ENCODE measurements at places on chromosomes 1 and 21. TPM values are rescaled to one million over a fixed set of nuclear protein-coding genes. Genes with fewer than 3 reads are reported as not detected.

The GJA9 gene
- not detected for total RNA-seq

GRCh38 chr1:78606274-78606673 is 14.0 kb upstream of the IFI44L start:
- DNase-seq, result no peak

DNA sequence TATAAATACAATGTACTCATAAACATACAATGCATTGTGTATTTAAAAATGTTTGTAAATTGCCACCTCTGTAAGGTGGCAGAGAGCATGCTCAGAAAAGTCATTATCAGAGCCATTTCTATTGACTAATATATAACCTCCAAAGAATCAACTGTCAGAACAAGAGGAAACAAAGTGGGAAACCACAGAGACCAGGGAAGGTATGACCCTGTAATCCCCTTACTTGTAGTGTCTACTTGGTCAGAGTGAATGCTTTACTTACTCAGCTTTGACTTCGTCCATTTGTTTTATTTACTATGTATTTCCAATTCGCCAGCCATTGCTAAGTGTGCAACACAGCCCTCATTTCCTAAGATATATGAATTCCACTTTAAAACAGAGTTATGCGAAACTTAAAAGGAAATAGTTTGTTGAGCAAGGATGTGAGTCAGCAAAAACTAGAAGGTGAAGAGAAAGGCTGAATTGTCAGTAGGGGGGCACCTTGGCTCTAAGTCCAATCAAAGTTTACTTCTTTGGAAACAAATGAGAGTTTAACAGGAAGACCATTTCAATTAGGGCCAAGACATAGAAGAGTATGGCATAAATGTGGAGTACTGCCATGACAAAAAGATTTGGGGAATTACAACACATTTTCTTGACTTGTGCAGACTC is 671.7 kb upstream of the PTBP2 start:
- no peak for DNase-seq

DNA sequence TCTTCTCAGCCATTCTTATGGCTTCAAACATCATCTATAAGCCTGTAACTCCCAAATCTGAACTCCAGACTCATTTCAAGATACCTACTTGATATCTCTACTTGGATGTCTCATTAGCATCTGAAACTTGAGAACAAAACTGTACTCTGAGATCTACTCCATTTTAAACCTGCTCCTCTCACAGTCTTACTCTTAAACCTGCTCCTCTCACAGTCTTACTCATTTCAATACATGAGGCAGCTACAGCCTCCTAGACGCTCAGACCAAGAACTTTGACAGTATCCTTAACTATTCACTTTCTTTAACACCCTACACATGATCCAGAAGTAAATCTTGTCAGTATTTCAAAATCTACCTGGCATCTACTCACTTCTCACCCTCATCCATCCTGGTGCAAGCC is 54.3 kb downstream of the NBPF6 start:
- DNase-seq, result no peak

DNA sequence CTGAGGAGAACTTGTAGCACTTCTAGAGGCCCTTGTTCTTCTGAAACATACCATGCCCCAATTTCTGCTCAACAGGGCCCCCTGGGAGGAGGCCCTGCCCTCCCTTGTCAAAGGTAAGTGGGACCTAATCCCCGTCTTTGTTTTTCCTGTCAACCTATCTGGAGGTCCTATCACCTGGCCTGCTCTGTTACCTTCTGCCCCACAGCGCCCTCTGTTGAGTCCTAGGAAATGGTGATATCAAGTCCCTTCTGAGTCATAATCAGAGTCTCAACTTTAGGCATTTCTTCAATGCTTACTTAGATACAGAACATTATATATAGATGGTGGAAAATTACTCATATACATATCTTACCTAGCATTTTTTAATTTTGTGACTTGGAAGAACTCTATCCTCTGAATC is 28.2 kb upstream of the FCRL4 start:
- no peak for DNase-seq

The PDPN gene
- total RNA-seq, result 13.3 TPM

DNA sequence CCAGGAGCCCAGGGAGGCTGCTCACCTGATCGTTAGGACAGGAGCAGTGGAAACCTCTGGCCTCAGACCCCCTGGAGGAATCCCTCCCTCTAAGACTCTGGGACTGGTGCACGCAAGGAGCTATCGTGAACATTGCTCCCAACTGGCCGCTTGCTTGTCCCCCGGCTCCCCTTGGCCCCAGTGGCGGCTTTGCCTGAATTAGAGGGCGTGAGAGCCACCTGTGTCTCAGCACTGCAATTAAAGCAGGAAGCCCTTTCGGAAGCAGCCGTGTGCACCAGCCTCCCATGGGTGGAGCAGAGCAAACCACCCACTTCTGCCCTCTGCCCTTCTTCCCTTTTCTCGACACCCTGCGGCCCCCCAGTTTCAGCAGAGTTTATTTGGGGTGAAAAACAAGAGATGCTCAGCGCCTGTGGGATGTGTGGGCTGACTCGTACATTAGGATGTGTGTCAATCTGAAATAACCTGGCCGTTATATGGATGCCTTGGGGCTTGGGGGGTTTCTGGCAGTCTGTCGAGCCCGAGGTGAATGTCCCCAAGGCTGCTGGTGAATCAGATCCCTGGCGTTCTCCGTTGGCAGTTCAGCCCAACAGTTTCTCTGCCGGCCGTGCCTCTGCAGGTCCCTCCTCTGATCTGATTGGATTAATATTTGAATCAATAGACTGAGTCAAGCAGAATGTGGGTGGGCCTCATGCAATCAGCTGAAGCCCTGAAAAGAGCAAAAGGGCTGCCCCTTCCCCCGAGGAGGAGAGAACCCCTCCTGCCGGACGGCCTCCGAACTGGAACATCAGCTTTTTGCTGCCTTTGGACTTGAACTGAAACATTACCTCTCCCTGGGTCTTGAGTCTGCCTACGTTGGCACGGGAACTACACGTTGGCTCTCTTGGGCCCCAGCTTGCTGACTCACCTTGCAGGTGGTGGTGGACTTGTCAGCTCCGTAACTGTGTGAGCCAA is 7.3 kb upstream of the UMODL1 start:
- no peak for DNase-seq

- DNase-seq, result no peak
These were observed 50.6 kb upstream of the SLC2A1 start for GRCh38 chr1:43009274-43009673.

DNA sequence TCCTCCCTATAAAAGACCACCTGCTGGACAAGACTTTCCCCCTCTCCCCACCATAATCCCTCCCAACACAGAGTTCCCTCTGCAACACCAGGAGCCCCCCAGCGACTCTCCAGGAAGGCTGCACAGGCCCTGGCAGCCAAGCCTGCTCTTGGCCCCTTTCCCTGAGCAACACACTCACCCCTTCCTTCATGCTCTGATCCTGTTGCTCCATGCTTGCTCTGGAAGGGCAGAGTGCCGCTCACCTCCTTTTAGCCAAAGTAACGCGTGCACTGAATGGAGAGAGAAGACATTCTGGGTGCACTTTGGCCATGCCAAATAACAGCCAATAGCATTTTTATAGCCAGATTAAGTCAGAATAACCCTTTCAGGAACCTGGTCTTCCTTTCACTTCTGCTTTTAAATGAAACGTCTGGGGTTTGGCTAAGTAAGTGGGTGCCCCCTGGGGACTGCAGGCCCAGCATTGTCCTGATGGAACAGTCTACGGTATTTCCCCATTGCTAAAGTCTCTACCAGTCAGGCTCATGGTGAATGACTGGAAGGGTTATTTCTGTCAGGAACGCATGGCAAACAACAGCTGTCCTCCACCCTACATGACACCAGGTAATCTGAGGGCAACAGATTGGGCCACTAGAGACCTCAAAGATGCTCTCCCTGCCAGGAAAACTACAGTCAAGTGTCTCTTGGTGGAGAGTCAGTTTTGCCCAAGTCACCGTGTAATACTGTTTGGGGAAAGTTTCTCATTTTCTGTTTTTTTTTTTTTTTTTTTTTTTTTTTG is at the start of gene SLC2A5:
Gene SLC2A5 (minus strand): TSS at position 310 of the 775 bp plus-strand sequence. CDS start 99 bp downstream, at position 211.
- DNase-seq, result peak; percentile 77

The ECM1 gene
- 2.1 TPM for total RNA-seq

DNA sequence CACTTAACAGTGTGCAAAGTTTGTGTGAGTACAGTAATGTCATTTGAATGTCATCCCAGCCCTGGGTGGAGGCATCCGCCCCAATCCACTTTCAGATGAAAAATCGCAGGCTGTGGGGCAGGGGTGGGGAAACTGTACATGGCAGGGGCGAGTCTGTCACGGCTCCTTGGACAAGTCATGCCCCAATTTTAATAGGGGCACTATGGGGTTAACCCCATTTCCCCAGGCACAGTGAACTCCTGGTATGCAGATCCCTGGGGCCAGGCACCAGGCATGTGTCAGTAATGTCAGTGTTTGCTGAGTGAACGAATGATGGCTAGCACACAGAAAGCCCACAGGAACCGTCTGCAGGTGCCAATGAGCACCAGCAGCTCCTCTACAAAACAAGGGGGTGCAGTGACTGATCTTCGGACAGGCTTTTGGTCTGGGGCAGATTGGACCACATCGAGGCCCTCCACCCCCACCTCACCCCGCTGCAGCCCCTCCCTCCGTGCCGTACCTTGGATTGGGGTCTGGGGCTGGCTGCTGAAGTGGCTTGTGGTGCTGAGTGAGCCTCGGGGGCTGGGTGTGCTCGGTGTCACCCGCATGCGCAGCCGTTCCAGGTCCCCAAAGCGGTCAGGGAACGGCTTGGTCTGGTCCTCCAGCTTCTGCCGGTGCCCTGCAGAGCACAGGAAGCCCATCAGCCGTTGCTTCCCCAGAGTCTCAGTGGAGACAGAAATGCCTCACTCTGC is 23.2 kb downstream of the RUNX3 start:
- no peak for DNase-seq

DNA sequence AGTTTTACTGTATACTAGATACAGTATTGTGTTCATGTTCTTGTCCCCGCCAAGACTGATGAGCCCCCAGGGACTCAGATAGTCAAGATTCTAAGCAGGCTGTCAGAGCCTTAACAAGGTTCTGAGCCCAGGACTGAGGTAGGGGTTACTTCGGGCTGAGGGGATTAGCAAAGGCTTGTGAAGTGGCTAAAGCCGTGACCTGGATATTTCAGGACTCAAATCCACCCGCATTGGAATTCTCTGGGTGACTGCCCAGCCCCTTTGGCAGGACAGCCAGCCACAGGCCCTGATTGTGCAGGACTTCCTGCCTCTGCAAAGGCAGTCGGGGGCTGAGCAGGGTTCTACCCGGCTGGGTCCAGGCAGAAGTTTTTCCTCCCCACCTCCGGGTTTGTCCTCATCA is at the start of gene PLA2G5:
Gene PLA2G5 (plus strand): TSS at position 321 of the 400 bp plus-strand sequence. CDS start 14,637 bp downstream, outside the sequence.
- peak; percentile 10 for DNase-seq

The ALPL gene
- 35.7 TPM for total RNA-seq

DNA sequence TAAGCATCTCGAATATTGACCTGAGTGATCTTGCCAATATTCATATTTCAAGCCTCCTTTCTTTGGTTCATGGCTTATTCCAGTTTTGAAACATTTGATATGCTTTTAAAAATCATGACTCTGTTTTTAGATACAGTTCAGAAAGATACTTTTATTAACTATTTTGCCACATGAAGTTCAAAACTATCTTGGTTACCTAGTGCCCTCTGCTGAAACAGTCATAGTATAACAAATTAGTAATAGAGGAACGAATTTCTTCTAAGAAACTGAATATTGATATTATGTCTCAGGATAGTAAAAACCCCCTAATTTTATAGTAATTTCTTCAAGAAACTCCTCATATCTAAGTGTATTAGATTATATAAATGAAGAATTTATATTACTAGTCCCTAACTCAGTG is 52.6 kb upstream of the RC3H1 start:
- no peak for DNase-seq

DNA sequence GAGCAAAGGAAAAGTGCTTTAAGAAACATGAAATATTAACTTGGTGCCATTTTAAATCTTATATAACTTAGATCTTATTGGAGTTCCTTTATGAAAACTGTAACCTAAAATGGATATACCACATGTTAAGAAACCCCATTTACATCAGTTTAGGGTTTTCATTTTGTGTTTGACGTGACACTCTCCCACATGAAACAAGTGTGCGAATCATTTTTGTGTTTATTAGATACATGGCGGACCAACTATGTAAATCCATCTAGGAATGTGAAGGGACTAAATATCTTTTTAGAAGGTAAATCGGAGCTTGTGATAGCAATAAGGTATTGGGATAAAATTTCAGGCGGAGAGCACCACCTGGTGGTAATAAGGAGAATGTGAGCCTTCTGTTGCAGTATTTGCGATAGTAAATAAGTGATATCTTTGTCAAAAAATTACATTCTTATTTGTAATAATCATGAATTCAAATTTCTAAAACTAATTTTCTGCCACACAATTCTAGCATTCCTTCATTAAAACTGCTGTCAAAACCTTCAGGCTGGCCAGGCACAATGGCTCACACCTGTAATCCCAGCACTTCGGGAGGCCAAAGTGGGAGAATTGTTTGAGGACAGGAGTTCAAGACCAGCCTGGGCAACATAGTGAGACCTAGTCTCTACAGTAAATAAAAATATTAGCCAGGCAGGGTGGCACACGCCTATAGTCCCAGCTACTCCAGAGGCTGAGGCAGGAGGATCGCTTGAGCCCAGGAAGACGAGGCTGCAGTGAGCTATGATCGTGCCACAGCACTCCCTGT is 31.3 kb downstream of the SMAP2 start:
- DNase-seq, result no peak

The PRPF38B gene
- total RNA-seq, result 21.5 TPM

- DNase-seq, result no peak
These were observed 31.5 kb downstream of the SESN2 start for GRCh38 chr1:28290851-28291250.
